ENCODE measurements at places on chromosomes 1 and 21. TPM values are rescaled to one million over a fixed set of nuclear protein-coding genes. Genes with fewer than 3 reads are reported as not detected.

CCDC24 gene
- total RNA-seq: 7.8 TPM

NTNG1 gene
- not detected for total RNA-seq

DYRK1A gene
- total RNA-seq: 19.8 TPM

IGSF21 gene
- not detected for total RNA-seq

HSD3B1 gene
- total RNA-seq: not detected

KRTAP21-2 gene
- not detected for total RNA-seq

PADI4 gene
- total RNA-seq: not detected

MNDA gene
- not detected for total RNA-seq

KCNQ4 gene
- 0.30 TPM for total RNA-seq

UMODL1 gene
- total RNA-seq: not detected

ST6GALNAC5 gene
- total RNA-seq: 0.09 TPM

SUSD4 gene
- total RNA-seq: 0.67 TPM

NBPF6 gene
- not detected for total RNA-seq

LRRC42 gene
- 28.2 TPM for total RNA-seq

WNT3A gene
- 0.05 TPM for total RNA-seq

TSSK3 gene
- 0.18 TPM for total RNA-seq

CFAP126 gene
- total RNA-seq: 0.23 TPM

SPATA45 gene
- 0.42 TPM for total RNA-seq

DIPK1A gene
- total RNA-seq: 9.5 TPM

MPL gene
- 0.25 TPM for total RNA-seq

ATP1A4 gene
- not detected for total RNA-seq

RGS8 gene
- not detected for total RNA-seq

AADACL3 gene
- not detected for total RNA-seq

DYNLT5 gene
- not detected for total RNA-seq

CRB1 gene
- not detected for total RNA-seq

CD101 gene
- 0.14 TPM for total RNA-seq

LCE7A gene
- total RNA-seq: not detected

CADM3 gene
- 0.23 TPM for total RNA-seq

MARK1 gene
- 0.13 TPM for total RNA-seq

SPAG17 gene
- not detected for total RNA-seq

RIPK4 gene
- total RNA-seq: 20.0 TPM

AIRE gene
- not detected for total RNA-seq

TEDDM1 gene
- total RNA-seq: not detected

S100A9 gene
- 0.51 TPM for total RNA-seq

SYT2 gene
- total RNA-seq: 0.73 TPM

OR14K1 gene
- total RNA-seq: not detected

PPIH gene
- 59.7 TPM for total RNA-seq

HMGN1 gene
- total RNA-seq: 164 TPM

ABCG1 gene
- 2.4 TPM for total RNA-seq

RBP7 gene
- 5.8 TPM for total RNA-seq

KPRP gene
- total RNA-seq: not detected

ASCL5 gene
- total RNA-seq: 0.11 TPM

MIXL1 gene
- total RNA-seq: not detected

CHI3L1 gene
- 0.24 TPM for total RNA-seq

GJA5 gene
- not detected for total RNA-seq

ITLN1 gene
- not detected for total RNA-seq

OR2AK2 gene
- not detected for total RNA-seq

SMPDL3B gene
- 1.5 TPM for total RNA-seq

CD5L gene
- not detected for total RNA-seq

PDC gene
- not detected for total RNA-seq

CYP4A11 gene
- total RNA-seq: not detected

OR2T3 gene
- total RNA-seq: not detected

KLHDC7A gene
- 1.1 TPM for total RNA-seq

KIF14 gene
- 7.8 TPM for total RNA-seq
